ENCODE measurements at places on chromosomes 2 and 18.

DNA sequence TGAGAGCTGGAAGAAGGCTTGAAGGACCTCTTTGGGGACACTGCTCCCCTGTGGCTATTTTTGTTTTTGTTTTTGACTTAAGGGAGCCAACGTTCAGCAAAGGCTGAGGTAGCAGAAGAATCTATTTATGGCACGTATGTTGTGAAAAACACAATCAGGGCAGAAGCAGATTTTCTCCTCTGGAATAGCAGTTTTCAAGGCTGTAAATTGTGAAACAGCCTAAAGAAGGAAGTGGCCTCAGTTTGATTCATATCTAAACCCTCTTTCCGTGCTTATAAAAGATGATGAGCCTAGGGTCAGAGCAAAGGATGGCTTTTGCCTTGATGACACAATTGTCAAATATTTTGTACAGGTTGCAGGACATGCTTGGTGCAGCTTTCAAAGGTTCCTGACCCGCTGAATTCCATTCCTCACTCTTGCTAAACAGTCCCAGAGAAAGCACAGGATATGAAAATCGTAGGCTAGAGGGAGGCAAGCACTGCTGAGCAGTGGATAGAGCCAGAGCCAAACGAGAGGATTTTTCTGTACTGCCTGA is 106.2 kb upstream of the DLX2 start:
- no peak for DNase-seq

- peak; percentile 33 for DNase-seq
Observed at GRCh38 chr2:61910603-61911002, 5.1 kb downstream of the COMMD1 start.

GRCh38 chr2:232454630-232455029 is 1.3 kb upstream of the ALPI start:
- DNase-seq = no peak

GRCh38 chr2:33242845-33243244 is 233.6 kb upstream of the RASGRP3 start:
- DNase-seq = no peak

- DNase-seq = peak; percentile 24
Observed at GRCh38 chr18:10559553-10560451, 34.0 kb downstream of the NAPG start.

GRCh38 chr18:497688-498087 is 2.8 kb downstream of the COLEC12 start:
- peak; percentile 54 for DNase-seq

DNA sequence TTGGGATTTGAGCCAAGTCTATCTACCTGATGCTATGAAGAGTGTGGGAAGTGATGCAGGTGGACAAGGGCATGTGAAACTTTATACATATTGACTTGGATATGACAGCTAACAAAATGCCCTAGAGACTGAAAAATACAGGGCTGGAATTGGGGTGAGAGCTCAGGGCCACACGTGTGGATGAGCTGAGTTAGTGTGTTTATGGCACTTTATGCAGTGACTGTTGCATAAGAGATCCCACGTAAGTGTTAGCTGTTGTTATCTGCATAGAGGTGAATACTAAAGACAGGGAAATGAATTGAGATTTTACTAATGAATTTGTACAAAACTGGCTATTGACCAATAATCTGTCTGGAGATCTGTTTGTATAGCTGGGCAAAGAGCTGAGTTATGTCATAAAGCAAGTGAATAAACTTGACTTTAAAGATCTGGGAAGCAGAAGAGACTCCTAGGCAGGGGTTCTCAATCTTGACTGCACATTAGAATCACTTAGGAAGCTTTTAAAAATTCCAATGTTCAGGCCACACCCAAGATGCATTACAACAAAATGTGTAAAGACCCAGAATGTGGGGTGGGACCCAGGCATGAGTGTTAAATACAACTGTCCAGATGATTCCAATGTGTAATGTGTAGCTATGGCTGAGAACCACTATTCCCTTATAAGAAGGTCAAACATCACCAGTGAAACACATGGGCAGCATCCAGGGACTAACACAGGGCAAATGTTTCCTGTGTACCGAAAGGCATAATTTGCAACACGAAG is 74.2 kb upstream of the STK17B start:
- DNase-seq = no peak

DNA sequence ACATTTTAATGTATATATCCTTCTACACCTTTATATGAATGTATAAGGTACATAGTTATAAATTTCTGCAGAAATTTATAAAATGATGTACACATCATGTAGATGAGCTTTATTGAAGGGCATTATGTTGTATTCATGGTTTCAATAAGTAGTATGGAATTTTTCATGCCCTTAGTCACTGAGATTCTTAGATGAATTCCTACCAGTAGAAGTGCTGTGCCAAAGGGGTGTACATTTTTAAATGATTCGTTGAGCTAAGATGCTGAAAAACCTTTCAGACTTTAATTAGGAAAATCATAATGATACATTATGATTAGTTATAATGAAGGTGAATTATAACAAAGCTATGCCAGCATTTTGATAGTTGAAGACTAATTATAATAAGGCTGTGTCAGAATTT is 115.2 kb downstream of the ZNF236 start:
- no peak for DNase-seq

DNA sequence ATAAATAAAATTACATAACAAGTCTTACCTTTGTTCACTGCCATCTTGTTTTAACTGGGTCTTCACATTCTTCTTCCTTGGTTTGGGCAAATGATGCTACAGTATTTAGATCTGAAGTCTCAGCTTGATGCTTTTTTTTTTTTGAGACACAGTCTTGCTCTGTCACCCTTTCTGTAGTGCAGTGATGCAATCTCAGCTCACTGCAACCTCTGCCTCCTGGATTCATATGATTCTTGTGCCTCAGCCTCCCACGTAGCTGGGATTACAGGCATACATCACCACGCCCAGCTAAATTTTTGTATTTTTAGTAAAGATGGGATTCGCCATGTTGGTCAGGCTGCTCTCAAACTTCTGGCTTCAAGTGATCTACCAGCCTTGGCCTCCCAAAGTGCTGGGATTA is 53.2 kb upstream of the MAT2A start:
- DNase-seq = no peak

GRCh38 chr18:55588111-55588869 is at the start of gene TCF4:
Gene TCF4, minus strand, starts transcription at chr18:55588192. Its CDS starts 1,076 bp downstream, at chr18:55587116.
- peak; percentile 90 for DNase-seq

DNA sequence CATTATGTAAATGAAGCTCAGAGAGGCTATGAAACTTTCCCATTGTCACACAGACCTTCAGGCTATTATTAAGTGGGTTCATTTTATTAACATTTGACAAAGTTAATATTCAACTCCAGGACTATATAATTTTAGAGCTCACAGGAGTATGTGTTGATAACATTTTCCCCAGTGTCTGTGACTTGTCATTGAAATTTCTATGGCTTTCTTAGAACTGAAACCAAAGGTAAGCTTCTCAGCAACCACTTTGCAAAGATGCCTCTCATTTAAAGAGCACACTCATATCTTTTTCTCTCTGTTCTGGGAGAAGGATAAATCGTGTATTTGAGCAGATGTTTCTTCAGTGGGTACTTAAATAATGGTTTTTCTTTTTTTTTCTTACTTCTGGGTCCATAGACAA is 61.8 kb upstream of the LHCGR start:
- DNase-seq = no peak

GRCh38 chr2:56021579-56021978 is 98.0 kb upstream of the EFEMP1 start:
- DNase-seq = no peak

DNA sequence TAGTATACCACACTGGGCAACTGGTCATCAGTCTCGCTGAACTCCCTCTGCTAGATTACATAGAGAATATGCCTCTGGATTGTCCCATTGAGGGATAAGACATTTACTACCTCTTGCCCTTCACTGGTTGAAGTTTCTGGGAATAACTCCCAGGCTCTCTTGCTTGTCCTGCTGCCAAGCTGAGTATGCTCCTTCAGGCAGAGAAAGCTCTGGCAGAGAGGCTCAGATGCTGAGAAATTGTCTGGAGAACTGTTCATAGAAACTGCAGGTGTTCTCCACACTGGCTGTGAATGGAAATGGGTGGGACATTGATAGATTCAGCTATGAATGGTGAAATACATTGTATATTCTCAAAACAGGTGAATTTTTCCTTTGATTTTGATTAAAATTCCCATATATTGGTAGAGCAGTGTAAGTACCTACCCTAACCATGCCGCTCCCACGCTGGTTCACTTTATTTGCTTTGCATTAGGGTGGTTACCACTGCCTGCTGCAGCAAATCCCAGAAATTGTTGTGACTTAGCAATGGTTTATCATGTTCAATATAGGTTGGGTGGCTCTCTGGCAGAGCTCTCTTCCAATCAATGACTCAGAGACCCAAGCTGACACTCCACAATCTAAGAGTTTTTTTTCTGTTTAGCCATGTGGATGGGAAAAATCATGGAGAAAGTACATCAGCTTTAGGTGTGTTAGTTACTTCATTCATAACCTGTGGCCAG is 36.7 kb downstream of the FAM117B start:
- DNase-seq = no peak

GRCh38 chr2:45755585-45756335 is 104.3 kb downstream of the PRKCE start:
- peak; percentile 23 for DNase-seq
